ENCODE measurements at places on chromosomes 12 and 14. TPM values are rescaled to one million over a fixed set of nuclear protein-coding genes. Genes with fewer than 3 reads are reported as not detected.

- DNase-seq, result peak; percentile 44
These were observed 757 bp downstream of the SLC25A3 start for GRCh38 chr12:98594050-98594835.

DNA sequence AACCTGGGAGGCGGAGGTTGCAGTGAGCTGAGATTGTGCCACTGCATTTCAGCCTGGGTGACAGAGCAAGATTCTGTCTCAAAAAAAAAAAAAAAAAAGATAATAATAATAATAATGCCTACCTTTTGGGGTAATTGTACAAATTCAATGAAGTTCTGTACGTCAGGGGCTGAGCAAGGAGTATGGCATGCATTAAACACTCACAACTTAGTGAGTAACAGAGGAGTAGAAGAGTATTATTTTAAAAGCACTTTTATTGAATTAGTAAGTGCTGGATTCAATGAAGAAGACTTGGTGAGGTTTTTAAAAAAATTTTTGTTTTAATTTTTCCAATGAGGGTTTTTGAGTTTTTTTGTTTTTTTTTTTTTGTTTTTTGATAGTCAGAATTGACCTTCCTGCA is 783.6 kb upstream of the TBX3 start:
- DNase-seq, result no peak

DNA sequence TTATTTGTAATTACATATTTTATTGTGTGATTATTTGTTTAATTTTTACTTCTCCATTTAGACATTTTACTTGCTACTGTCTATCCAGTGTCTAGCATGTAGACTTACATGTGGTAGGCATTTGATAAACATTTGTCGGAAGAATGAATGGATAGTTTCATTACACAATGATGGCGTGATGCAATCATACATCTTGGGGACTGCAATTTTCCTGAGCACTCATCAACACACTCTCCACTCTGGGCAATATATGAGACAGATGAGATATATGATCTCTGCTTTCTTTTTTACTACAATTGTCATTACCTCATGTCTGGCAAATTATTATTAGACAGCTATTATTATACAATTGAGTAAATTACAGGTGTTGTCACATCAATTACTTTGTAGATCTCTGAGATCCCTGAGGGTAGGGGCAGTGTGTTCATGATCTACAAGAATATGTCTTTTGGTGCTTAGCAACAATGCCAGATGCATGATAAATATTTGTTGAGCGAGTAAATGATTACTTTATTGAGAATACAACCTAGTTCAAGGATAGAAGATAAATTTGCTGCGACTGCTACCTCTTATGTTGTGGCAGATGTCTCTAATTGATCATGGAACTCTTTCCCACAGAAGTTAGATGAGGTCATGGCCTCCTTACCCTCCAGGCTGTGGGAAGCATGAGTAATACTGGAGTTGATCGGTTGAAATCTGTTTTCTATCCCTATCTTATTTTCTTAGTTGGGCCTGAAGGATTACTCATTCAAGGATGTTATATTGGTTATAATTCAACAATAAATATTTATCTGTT is 416.0 kb downstream of the LRIG3 start:
- peak; percentile 25 for DNase-seq

RNASE7 gene
- 2.6 TPM for total RNA-seq

STAC3 gene
- total RNA-seq, result 2.3 TPM

GRCh38 chr14:106248321-106249192 is 722.2 kb downstream of the TMEM121 start:
- DNase-seq, result no peak

CFAP73 gene
- total RNA-seq, result 5.7 TPM

GRCh38 chr12:49974231-49974675 is 1.5 kb downstream of the AQP6 start:
- peak; percentile 89 for DNase-seq

- peak; percentile 29 for DNase-seq
These were observed 130.7 kb downstream of the OTOGL start for GRCh38 chr12:80230068-80230467.

CSRP2 gene
- 12.9 TPM for total RNA-seq

DNA sequence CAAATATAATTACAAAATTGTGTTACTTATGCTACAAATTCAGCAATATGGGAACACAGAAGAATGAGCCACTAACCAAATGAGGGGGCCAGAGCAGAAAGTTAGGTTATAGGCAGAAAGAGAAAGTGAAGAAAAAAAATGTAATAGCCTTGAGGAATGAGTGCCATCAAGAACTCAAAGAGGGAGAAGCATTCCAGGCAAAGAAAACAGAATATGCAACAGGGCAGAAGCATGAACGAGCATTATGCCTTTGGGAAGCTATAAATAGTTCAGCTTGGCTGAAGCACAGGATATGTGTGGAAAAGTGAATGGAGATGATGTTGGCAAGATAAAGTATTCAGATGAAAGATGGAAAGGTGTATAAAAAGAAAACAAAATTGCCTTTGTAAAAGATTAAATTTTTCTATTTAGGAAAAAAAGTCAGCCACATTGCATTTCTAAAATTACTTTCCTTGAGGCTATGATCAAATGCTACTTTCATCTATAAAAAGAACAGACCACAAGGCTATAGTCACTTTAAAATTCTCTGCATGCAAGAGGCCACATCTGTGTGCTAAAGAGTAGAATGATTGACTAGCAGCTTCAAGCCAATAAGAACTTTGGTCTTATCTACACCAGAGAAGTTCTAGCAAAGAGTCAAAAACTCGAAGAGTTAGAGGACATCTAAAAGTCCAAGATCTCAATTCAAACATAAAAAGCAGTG is 193.6 kb upstream of the GARIN6 start:
- no peak for DNase-seq

RASAL1 gene
- total RNA-seq, result 9.3 TPM

MUCL1 gene
- total RNA-seq, result not detected

OAS2 gene
- 16.7 TPM for total RNA-seq

DNA sequence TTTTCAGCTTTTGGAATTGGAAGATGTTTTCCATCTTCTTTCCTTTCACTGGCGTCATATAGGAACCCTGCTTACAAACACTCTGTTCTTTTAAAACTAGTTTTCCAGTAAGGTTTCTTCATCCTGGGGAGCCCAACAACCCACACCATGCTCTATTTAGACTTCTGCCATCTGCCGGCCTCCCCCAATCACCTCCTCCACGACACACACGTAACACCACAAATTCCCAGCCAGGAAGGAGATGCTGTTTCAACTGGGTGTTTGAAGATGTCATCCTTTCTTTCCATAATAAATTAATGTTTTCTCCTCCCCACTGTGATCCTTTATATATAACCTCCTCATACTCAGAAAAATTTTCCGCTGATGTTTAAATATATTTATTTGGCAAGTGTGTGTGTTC is 231.4 kb upstream of the DDHD1 start:
- no peak for DNase-seq

DNA sequence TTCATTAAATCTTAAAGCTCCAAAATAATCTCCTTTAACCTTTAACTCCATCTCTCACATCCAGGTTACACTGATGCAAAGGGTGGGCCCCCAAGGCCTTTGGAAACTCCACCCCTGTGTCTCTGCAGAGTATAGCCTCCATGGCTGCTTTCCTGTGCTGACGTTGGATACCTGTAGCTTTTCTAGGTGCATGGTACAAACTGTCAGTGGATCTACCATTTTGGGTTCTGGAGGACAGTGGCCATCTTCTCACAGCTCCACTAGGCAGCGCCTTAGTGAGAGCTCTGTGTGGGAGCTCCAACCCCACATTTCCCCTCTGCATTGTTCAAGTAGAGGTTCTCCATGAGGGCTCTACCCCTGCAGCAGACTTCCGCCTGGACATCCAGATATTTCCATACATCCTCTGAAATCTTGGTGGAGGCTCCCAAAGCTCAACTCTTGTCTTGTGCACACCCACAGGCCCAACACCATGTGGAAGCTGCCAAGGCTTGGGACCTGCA is 162.2 kb downstream of the RASSF9 start:
- DNase-seq, result no peak

KDM2B gene
- 17.1 TPM for total RNA-seq

DNA sequence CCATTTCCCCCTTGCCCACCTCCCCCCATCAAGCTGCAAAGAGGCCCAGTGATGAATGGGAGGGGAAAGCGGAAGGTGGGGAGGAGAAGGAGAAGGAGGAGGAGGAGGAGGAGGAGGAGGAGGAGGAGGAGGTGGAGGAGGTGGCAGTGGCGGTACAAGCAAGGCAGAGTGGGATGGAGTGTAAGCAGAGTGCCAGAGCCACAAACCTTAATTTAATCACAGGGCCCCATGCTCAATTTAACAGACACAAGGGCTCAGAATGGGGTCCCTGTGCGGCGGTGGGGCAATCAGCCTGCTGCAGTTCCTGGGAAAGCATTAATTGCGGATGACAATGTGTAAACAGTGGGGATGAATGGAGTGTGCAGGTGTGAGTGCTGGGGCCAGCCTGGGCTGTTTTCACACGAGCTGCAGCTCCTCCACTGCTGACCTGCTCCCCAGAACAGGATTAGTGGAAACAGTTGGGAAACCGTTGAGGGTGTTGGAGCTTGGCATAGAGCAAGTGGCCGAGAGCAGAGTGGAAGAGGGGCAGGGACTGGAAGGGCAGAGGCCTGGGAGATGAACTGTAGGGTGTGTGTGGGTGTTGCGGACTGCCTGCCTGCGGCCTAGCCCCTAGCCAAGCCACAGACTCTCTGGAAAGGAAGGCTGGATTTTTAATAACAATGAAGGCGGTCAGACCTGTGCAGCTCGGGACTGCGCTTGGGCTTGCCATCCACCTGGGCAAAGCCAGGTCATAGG is 36.4 kb upstream of the SMOC1 start:
- DNase-seq, result no peak

DNA sequence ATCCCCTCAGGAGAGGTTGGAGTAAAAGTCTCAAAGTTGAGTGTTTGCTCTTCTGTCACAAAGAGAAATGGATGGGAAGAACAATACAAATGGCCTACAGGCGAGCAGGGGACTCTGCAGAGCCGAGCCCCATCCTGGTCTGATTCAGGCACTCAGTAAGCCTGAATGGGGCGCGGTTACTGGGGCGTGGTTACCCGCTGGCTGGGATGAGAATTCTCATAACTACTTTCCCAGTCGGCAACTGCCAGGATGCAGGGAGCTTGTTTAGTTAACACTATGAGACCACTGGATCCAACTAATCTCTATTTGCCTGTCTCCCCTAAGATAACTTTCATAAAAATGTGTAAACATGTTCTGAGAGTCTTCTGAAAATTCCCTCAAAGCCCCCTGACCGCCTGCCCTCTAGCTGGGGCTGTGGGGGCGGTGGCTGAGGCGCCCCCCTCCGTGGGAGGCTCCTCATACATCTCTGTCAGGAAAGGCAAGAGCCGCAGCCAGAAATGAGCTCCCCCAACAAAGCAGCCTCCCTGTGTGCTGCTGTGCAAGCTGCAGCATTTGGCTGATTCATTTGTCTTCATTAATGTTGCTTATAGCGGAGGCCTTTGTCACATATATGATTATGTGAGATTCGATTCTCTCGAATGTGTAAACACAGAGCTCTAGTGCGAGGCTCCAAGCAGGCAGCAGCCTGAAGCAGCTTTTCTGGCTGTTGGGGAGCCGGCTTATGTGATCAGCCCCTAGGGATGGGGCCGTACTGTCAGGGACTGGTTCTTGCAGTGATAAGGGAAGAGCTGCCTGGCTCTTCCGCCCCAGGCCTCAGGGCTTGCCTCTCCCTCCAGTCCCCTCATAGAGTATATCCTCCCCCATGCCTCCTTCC is 126.1 kb upstream of the ARHGAP5 start:
- peak; percentile 93 for DNase-seq

RNASE4 gene
- 110 TPM for total RNA-seq

All from stomach (tissue), 19 donors.